ENCODE measurements at places on chromosomes 1 and 21. TPM values are rescaled to one million over a fixed set of nuclear protein-coding genes. Genes with fewer than 3 reads are reported as not detected.

DNA sequence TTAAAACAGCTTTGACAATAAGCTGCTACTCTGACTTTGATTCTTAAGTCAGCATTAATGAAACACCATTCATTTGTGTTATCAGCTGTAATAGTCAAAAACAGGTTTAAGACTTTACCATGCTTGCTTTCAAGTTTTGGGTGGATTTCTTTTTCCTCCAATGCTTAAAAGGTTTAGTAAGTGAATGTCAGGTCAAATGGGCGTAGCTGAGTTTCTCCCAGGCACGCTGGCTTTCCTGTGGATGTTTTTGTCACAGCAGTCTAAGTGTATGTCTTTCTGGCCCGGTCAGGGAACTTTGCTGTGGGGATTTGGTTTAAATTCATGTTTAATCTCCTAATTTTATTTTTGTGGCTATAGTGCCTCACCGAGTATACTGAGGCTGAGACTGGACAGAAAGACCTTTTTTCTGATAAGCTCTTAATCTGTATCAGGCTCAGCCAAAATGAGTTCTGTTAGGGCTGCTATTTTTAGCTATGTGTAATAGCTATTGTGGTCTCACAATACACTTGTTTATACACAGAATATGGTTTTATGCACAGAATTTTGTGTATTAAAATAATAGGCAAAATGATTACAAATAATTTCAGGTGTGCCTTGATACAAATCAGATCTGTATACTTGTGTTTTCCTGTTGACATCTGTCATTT, 292.8 kb downstream of the DISC1 start:
- DNase-seq = no peak
- peaks cover 7% of the 10 kb centered on the region for H3K27me3 ChIP-seq
- H3K27ac ChIP-seq = no peak overlapping the region
- H3K4me3 ChIP-seq = no peak overlapping the region
- peaks cover 7% of the 10 kb centered on the region for H3K4me1 ChIP-seq

GRCh38 chr21:45916011-45916840, 65.3 kb upstream of the COL6A1 start:
- peaks cover 7% of the 10 kb centered on the region for H3K4me1 ChIP-seq
- no peaks in the 10 kb centered on the region for H3K27me3 ChIP-seq
- H3K36me3 ChIP-seq = no peaks in the 10 kb centered on the region
- no peak overlapping the region for H3K4me3 ChIP-seq

DNA sequence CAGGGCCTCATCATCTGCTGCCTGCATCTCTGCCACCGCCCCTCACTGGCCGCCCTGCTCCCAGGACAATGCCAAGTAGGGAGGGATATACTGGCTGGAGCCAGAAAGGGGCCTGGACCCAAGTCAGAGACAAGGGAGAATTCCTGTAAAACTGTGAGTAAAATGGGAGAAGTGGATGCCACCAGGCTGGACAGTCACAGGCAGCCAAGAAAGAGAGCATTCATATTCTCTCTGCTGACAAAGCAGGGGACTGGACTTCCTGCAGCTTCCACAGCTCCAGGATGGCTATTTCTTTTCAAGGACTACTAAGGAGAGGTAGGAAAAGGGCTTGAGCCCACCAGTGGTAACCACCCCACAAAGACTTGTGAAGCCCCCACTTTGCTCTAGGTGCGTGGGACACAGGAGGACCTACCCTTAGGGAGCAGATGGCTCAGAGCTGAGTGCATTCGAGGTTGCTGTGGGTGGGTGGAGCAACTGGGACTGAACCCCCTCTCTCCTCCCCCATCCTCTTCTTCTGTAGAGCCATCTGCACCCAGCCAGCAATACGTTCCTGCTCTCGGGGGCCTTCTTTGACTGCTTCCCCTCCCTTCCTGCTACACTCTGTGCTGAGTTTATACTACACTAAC, 57.5 kb downstream of the GLIS1 start:
- no peak for DNase-seq
- no peaks in the 10 kb centered on the region for H3K36me3 ChIP-seq
- H3K27me3 ChIP-seq = peaks cover 4% of the 10 kb centered on the region
- H3K4me3 ChIP-seq = no peak overlapping the region
- peaks cover 21% of the 10 kb centered on the region for H3K4me1 ChIP-seq
- no peak overlapping the region for H3K27ac ChIP-seq

The C1orf94 gene
- not detected for total RNA-seq

DNA sequence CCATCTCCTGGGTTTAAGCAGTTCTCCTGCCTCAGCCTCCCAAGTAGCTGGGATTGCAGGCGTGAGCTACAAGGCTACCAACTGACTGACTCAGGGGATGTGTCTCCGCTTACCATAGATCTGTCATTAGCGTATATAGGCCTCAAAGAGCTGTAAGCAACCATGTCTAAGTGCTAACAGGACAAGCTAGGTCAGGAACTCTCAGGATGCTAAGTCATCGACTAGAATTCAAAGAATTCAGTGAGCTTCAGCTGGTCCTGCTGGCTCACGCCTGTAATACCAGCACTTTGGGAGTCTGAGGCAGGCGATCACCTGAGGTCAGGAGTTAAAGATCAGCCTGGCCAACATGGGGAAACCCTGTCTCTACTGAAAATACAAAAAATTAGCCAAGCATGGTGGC, 29.5 kb downstream of the CAPN2 start:
- H3K36me3 ChIP-seq = peaks cover 31% of the 10 kb centered on the region
- H3K4me3 ChIP-seq = no peak overlapping the region
- H3K4me1 ChIP-seq = peaks cover 14% of the 10 kb centered on the region
- no peak for DNase-seq
- no peaks in the 10 kb centered on the region for H3K27me3 ChIP-seq

The TLR5 gene
- 1.2 TPM for total RNA-seq

- DNase-seq = no peak
- no peak overlapping the region for H3K27ac ChIP-seq
- H3K27me3 ChIP-seq = no peaks in the 10 kb centered on the region
- H3K36me3 ChIP-seq = no peaks in the 10 kb centered on the region
- H3K4me3 ChIP-seq = no peak overlapping the region
These were observed 52.0 kb downstream of the KIF21B start for GRCh38 chr1:200971428-200971903.

The RAB7B gene
- 0.22 TPM for total RNA-seq

All from HCT116 (cell line).